ENCODE measurements at places on chromosomes 1 and 21.

- peak; percentile 39 for DNase-seq
These were observed 28.2 kb downstream of the BATF3 start for GRCh38 chr1:212671342-212672031.

- DNase-seq, result no peak
These were observed 3.3 kb downstream of the SSBP3 start for GRCh38 chr1:54402896-54403295.

GRCh38 chr1:100404821-100405220, 52.5 kb downstream of the CDC14A start:
- no peak for DNase-seq

DNA sequence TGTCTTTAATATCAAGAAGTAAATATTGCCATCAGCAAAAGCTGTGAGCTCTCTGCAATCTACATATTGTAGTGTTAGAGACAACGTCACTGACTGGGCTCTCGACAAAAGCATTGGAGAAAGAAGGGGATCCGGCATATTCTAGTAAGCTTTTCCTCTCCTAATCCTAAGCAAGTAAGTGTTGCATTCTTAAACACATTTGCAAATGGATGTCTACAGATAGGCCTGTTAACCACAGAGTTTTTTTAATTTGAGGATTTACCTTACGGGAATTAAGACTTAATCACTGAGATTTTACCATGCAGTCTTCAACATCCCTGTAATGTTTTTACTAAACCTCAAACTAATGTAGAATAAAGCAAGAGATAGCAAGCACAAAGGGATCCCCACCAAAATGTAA, 426.5 kb upstream of the CAMK1G start:
- DNase-seq, result no peak

GRCh38 chr1:164475834-164476233, 83.2 kb upstream of the PBX1 start:
- no peak for DNase-seq

- no peak for DNase-seq
These were observed 58.7 kb upstream of the KIAA1614 start for GRCh38 chr1:180854001-180854400.

GRCh38 chr1:113029822-113030221, 43.2 kb upstream of the LRIG2 start:
- DNase-seq, result no peak
